Stimulated activated CD8-positive, alpha-beta memory T cell treated with anti-CD3 and anti-CD28 coated beads, Interleukin-7, amount 100 ng/mL, for 48 hours (primary cell): ENCODE measurements at places on chromosomes 1 and 21.
A peak's percentile ranks its signal among the peaks of the same experiment; 100 is the strongest.

DNA sequence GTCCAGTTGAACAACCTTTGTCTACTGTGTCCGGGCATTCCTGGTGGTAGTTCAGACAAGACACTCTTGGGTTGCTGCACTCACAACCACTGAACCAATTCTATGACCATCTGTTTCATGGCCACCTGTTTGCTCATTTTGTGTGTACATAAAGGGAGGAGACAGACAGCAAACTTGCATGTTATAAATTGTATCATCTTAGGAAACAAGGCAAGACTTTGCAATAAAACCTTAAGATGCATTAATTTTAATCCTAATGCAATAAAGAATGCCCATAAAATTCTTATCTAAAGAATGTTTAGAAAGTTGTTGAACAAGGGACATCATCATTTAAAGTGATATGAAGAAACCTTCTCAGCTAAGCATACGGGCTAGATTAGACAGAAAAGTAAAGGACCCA lies 34.8 kb downstream of the ADAM30 start:
- no peak for DNase-seq

DNA sequence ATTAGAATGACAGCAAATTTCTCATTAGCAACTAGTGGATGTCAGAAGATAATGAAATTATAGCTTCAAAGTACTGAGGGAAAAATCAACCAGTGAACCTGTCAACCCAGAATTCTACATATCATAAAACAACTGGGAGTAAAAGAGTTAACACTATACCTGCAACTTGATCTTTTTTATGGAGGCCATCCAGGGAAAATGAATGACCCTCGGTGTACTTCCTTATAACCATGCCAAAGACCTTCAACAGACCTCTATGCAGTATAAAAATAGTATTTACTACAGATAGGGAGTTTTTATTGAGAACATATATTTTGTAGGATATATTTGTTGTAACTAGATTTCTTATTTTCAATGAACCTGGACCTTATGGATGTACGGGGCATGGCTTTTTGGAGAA lies 392.5 kb upstream of the ZRANB2 start:
- DNase-seq: no peak

GRCh38 chr1:110673197-110673701 lies 1.5 kb downstream of the KCNA3 start:
- DNase-seq: peak; percentile 8

DNA sequence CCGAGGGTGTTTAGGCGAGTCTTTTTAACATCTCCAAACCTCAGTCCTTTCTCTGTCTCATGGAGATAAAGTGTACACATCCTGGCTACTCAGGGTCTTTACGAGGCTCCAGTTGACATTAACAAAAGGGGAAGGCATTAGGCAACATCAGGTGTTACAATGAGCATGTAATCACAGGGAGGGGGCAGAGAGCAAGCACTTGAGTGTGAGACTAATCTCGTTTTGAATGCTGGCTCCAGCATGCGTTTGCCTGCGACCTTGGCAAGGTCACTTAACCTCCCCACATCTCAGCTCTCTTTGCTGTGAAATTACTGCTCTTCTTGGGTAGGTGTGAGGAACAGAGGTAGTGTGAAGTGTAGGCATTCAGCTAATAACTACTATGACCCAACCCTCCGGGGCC lies 3.1 kb downstream of the TNNT2 start:
- no peak for DNase-seq

- no peak for DNase-seq
Observed at GRCh38 chr1:6625584-6626149, 999 bp downstream of the THAP3 start.

- no peak for DNase-seq
Observed at GRCh38 chr1:15057834-15058233, 95.7 kb upstream of the TMEM51 start.

DNA sequence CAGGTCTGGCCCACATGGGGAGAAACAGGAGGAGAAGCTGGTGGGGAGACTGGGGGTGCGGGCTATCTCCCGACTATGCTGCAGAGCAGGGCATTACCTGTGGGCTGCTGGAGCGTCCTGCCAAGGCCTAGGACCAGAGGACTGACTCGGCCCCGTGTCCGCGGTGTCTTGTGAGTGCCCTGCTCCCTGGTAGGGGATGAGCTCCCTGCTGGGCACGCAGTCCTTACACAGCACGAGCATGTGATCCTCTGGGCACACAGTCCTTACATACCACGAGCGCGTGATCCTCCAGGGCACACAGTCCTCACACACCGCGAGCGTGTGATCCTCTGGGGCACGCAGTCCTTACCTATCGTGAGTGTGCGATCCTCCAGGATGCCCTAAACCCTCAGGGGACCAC lies 31.8 kb upstream of the CSF3R start:
- DNase-seq: no peak

DNA sequence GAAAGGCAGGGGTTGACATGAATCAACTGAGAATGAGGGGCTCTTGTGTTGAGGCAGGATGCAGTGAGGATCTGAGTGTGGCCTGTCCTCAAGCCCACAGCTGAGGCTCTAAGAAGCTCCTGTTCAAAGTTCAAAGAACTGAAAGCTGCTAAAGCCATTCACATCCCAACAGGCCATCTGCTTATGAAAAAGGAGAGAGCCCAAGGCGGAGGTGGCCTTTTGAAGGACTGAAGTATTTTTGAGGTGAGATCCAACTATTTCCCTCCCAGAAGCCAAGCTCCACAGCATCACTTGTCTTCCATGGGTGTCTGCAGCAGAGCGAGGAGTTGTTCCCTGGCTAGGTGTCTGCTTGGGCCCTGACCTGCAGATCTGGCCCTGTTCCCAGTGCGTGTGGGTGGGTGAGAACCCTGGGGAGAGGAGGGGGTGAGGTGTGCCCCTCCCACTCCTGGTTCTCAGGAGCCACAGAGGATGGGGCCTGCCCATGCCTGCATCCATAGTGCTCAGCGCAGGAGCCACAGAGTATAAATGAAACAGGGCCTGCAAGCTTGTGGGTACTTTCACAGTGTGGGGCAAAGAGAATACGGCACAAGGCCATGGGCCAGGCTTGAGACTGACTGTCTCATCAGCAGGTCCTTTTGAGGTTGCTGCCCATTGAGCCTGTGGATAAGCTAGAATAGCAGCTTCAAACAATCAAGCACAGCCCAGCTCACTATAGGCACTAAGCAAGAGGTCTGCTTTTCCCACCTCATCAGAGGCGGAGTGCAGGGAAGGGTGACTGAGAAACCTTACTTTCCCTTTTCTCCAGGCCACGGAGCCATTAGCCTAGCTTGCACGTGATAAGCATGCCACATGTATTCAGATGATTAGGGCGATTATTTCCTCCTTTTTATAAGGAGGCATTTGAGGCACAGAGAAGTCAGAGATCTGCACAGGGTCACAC lies 15.7 kb downstream of the REG4 start:
- no peak for DNase-seq

DNA sequence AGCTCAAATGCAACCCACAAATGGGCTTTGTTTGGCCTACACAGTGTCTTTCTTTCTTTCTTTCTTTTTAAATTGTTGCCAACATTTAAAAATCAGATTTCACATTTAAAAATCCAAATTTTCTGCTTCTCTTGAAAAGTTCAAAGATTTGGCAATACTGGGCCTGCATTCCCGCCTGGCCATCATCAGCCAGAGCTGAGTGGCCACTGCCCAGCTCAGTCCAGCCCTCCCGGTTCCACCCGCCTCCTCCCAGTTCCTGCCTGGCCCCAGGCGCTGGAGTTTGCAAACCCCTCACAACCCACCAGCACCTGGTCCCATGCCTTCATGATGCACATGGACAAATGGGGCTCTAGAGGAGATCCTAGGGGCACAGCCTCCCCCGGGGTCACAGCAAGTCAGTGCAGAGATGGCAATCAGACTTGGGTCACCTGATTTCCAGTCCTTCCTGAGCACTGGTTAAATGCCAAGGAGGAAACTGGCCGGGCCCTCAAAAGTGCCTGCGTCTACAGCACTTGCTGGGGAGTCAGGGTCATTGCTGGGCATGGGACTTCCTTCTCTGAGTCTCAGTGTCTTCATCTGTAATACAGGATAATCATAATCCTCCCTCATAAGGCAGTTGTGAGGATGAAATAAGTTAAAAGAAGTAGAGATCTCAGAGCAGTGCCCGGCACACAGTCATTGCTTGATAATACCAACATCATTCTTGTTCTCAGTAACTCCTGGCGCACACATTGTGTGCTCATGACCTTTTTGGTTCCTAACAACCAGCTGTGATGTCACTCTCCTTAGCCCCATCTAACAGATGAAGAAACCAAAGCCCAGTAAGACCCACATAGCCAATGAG lies 41.0 kb upstream of the LAPTM5 start:
- no peak for DNase-seq

GRCh38 chr1:172885971-172886370 lies 164.8 kb downstream of the TNFSF18 start:
- DNase-seq: no peak

DNA sequence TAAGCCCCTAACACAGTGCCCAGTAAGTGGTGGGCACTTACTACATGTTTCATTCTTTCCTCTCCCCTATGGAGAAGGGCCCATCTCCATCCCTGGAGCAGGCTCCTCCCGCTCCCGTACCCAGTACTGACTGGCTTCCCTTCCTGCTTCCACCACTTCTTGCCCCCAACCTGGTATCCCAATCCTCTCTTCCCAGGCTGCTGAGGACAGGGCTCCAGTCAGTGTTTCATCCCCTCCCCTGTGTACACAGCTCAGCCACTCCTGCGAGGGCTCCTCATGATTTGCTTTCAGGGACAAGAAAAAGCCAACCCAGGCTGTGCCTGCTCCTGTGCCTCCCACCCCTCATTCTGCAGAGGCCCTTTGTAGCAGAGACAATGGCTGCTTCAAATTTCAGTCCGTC lies 20.8 kb upstream of the ETV3 start:
- DNase-seq: no peak

- no peak for DNase-seq
Observed at GRCh38 chr1:56645677-56646305, 677 bp downstream of the PRKAA2 start.

DNA sequence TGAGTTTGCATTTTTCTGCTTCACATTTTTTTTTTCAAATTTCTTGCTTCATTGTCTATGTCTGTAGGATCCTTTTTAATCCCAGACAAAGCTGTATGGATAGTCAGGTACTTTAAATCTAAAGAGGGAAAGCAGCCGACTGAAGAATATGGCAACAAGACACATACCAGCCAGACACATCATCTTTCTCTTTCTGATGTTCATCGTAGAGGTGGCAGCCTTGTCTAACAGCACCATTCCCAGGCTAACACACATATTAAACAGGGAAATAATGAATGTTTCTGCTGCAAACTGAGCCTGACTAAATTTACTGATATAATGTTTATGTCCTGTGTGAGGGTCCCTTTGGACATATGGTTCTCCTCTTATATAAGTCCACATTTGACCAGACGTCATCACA lies 3.7 kb upstream of the TEKT2 start:
- no peak for DNase-seq

DNA sequence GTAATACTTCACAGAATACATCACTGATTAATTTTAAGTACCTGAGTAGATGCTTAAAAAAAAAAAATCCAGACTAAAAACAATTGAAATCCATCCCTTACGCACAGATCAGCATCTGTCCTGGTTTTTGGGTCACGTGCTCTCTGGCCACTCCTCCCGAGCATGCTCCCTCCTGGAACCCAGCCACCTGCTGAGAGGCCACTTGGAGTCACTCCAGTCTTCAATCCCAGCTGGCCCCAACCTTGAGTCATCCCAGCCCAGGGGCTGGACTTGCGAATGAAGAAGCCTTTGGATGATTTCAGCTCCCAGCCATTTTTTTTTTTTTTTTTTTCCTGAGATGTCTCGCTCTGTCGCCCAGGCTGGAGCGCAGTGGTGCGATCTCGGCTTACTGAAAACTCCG lies 8.9 kb downstream of the MAP1LC3C start:
- no peak for DNase-seq

DNA sequence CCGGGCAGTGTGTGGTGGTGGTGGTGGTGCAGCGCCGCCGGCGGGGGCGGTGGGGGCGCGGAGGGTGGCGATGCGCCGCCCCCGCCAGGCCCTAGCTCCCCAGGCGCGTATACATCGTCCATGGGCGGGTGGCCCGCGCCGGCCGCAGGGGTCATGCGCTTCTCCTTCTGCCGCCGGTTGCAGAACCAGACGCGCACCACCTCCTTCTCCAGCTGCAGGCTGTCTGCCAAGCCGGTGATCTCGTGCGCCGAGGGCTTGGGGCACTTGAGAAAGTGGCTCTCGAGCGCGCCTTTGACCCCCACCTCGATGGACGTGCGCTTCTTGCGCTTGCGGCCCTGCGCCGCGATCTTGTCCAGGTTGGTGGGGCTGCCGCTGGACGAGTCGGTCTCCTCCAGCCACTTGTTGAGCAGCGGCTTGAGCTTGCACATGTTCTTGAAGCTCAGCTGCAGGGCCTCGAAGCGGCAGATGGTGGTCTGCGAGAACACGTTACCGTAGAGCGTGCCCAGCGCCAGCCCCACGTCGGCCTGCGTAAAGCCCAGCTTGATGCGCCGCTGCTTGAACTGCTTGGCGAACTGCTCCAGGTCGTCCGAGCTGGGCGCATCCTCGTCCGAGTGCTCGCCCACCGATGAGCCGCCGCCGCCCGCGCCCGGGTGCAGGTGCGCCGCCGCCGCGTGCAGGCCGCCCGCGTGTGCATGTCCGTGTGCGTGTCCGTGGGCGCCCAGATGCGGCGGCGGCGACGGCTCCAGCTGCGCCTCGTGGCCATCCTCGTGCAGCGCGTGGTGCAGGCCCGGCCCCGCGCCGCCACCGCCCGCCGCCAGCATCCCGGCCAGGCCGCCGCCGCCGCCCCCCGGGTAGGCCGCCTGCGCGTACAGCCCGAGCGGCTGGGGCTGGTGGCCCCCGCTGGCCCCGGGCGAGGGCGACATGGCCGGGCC lies 926 bp downstream of the POU3F1 start:
- no peak for DNase-seq

- no peak for DNase-seq
Observed at GRCh38 chr1:70265946-70266345, 44.8 kb downstream of the SRSF11 start.

DNA sequence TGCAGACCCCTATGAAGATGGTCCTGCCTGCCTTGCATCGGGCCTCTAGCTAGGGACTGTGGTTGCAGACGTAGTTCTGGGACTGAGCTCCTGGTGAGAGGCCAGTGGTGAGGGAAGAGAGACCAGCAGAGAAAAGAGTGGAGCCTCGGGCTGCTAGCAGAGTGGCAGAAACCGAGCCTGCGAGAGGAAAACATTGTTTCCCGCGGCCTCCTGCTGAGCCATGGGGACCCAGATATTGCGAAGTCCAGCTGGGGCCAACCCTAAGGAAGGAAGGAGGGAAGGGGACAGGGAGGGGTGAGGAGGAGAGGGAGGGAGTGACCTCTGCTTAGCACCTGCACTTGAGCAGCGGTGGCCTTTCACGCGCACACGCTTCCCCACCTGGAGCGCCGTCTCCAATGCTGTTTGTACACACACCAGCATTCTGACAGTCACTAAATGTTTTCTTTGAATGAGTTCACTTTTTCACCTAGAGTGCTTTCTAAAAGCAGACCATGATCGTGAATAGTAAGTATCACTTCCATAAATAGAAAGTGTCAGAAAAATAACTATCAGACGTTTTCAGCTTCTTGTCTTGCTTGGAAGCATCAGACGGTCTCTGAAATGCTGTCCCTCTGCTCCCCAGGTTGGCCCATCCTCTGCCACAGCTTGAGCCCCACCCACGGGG lies 2.5 kb upstream of the FNDC10 start:
- DNase-seq: no peak
